ENCODE measurements at places on chromosomes 12 and 14.
A peak's percentile ranks its signal among the peaks of the same experiment; 100 is the strongest.

DNA sequence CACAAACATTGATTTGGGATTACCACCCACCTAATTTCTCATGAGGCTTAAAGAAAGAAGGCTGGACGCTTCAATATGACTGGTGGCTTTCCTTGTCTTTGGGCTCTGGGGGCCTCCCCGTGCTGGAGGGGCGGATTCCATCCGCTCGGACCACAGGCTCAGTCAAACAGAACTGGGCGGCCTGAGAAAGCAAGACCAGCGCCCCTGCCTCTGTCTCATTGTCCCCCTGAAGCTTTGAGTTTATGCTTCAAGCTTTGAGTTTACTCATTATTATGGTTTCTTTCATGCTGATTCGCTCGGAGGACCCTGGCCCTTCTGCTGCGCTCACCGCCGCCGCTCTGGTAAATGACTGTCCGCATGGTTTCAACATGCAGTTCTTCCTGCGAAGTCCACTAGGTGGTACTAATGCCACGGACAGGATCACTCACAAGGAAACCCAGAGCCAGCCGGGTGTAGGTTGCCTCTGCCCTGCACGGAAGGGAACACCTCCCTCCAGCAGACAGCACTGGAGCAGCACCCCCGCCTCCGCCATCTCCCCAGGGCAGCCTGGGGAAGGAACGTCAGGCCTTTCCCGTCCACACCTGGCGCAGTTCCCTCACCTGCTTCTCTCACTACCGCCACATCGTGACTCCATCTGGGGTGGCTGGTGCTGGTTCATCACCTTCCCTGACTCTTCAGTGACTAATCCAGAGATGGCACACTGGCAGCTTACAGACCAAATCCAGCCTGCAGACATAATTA lies 13.2 kb upstream of the TIGAR start:
- no peak for DNase-seq

DNA sequence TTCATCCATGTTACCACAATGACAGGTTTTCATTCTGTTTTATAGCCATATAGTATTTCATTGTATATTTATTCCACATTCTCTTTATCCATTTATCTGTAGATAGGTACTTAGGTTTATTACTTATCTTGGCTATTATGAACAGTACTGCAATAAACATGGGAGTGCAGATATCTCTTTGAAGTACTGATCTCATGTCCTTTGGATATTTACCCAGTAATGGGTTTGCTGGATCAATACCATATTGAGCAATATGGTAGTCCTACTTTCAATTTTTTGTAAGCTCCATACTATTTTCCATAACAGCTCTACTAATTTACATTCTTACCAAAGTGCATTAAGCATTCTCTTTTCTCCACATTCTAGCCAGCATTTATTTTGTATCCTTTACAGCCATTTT lies 235.8 kb upstream of the ALG10 start:
- no peak for DNase-seq

GRCh38 chr14:83975841-83976770 lies 1553.8 kb upstream of the FLRT2 start:
- DNase-seq, result no peak

- DNase-seq, result peak; percentile 21
Observed at GRCh38 chr12:11652351-11653040, 3.0 kb downstream of the ETV6 start.

- no peak for DNase-seq
Observed at GRCh38 chr12:108605000-108605689, 7.3 kb upstream of the TMEM119 start.

DNA sequence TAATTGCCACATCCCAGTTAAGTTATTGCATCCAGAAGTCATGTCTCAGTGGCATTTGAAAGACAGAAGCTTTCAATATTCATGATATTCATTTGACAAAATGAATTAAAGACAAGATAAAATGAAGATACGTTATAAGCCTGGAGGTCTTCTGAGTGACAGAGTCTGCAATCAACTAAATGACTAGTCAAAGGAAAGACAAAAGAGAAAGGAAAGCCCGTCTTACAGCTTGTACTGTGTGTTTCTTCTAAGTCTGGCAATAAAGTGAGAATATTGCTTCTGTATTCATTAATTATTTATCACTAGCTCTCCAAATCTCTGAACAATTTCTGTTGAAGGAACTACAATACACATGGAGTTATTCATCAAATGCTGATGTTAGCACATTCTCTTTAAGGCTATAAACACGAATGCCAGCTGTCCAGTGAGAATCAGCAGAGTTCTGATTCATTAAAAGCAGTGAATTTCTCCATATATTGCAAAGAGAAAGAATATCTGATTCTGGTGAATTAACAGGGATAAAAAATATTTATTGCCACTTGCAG lies 70.7 kb downstream of the ATXN7L3B start:
- no peak for DNase-seq

- no peak for DNase-seq
Observed at GRCh38 chr12:26268841-26269561, 73.6 kb downstream of the SSPN start.

GRCh38 chr12:105272814-105273416 lies 36.9 kb upstream of the APPL2 start:
- DNase-seq, result no peak

- DNase-seq, result no peak
Observed at GRCh38 chr14:95562892-95563685, 28.2 kb downstream of the GLRX5 start.

GRCh38 chr12:19846574-19846973 lies 407.3 kb downstream of the AEBP2 start:
- DNase-seq, result no peak

- no peak for DNase-seq
Observed at GRCh38 chr12:57609101-57609780, 2.0 kb upstream of the ARHGEF25 start.

GRCh38 chr12:1282670-1283315 lies 291.8 kb downstream of the ERC1 start:
- no peak for DNase-seq

- no peak for DNase-seq
Observed at GRCh38 chr12:92740411-92740810, 37.6 kb downstream of the PLEKHG7 start.

- no peak for DNase-seq
Observed at GRCh38 chr12:107027636-107028053, 40.7 kb upstream of the MTERF2 start.

DNA sequence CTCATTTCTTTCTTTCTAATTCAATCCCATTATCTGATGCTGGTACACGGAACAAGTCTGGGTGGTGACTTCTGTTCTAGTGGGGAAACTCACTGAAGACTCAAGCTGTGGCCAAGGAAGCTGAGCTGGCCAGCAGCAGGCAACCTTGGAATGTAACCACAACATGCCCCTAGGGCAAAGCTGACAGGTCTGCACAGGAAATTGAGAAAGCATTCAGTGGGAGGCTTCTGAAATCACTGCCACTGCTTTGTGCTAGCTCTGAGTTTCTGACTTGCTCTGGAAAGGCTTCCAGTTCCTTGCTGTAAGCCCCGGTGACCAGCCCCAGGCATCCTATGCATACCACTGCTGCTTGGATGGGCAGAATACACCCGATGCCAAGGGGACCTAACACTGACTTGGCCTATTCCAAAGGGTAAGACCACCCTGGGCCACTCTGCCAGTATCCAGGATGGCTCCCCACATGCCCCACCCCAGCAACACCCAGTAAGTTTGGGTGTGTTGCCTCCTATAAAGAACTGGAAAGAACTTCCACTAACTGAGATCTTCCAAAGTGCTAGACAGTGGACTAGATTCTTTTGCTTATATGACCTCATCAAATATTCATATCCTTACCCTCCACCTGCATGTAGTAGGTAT lies 84.5 kb upstream of the CDKN3 start:
- no peak for DNase-seq

DNA sequence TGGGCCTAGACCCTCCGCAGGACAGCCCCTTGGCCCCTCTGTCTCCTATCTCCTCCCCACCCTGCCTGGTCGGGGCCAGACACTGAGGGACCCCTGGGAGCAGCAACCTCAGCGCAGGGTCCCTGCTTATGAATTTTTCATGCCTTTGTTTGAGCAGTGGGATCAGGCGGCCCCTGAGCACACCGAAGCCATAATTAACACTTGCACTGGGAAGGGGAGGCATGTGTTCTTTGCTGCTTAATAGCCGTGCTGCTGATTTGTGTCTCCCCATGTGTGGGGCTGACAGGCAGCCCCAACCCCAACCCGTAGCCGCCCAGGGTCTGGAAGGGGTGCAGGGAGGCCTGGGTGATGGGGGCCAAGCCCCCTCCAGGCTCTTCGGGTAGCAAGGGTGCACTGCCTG lies 52.7 kb downstream of the FBRSL1 start:
- DNase-seq, result no peak

DNA sequence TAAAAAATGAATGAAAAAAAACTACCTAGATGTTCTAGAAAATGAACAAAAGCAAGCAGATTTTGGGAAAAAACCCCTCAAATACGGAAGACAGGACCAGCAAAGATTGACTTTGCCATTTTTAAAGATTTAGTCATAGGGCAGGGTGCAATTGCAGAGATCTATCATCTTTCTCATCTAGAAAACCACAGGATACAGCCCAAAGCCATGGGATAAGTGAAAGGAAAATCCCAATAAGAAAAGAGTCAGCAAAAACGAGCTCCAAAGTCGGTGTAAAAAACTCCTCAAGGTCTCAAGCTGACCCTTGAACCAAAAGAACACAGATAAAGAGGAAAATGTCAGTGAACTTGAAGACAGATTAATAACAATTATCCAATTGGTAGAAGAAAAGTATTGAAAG lies 28.0 kb downstream of the CEP290 start:
- no peak for DNase-seq

DNA sequence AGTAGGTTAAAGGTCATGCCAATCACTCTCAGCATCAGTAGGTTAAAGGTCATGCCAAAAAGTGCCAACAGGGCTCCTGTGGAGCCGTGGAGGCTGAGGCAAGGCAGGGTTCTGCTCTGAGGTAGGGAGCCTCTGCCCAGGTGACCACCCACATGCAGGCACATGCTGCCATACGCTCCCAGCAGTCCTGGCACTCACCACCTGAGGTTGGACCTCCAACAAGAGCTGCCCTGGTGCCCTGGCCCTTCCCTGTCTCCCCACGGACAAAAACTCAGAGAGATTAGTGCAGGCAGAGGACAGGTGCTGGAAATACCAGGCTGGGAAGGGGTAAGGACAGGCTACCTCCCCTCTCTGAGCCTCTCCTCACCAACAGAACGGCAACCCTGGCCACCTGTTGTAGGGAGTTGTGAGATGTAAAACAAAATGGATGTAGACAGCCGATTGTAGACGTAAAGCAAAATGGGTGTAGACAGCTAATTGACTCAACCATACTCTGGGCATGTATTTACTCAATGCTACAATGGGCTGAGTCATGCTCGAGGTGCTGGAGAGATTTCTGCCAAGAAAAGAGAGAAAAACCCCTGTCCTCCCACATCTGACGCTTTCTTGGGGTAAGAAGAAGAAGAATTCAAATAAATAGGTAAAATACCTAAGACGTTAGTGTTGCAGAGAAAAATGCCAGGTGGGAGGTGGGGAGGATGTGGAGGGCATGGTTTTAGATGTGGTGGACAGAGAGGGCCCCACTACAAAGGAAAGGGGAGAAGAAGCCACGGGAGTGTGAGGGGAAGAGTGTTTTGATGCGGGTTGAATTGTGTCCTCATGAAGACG lies 32.4 kb downstream of the LTBP2 start:
- peak; percentile 62 for DNase-seq

DNA sequence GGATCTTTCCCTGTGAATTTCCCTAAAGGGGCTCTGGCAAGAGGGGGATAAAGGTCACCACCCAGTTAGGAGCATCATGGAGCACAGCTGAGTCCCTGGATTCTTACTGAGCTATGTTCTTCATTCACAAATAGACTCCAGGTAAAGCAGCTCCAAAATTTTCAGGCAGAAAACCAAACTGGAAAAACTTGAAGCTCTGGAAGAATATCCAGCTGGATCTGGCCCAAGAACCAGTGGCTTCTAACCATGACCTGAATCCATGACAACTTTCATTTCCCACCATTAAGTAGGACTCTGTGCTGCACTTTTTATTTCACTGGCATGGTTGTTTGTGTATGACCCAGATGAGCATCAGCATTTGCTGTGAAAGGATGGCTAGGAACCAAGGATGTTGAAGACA lies 180.4 kb upstream of the FKBP4 start:
- DNase-seq, result no peak

DNA sequence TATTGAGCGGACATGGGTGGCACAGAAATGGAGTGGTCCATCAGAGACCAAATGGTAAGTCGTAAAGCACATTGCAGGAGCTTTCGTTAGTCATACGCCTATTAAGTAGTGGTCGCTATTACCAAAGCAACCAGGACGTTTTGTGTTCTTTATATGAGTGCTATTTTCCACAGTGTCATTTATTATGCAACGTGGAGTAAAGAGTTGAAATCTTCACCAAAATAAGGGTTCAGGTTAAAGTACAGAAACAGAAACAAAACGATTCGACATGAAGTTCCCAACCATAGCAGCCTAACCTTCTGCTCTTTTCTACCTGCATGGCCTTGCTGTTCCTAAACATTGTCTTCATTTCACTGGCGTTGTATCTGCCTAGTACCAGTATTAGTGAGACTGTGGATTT lies 20.1 kb upstream of the FGD4 start:
- no peak for DNase-seq

DNA sequence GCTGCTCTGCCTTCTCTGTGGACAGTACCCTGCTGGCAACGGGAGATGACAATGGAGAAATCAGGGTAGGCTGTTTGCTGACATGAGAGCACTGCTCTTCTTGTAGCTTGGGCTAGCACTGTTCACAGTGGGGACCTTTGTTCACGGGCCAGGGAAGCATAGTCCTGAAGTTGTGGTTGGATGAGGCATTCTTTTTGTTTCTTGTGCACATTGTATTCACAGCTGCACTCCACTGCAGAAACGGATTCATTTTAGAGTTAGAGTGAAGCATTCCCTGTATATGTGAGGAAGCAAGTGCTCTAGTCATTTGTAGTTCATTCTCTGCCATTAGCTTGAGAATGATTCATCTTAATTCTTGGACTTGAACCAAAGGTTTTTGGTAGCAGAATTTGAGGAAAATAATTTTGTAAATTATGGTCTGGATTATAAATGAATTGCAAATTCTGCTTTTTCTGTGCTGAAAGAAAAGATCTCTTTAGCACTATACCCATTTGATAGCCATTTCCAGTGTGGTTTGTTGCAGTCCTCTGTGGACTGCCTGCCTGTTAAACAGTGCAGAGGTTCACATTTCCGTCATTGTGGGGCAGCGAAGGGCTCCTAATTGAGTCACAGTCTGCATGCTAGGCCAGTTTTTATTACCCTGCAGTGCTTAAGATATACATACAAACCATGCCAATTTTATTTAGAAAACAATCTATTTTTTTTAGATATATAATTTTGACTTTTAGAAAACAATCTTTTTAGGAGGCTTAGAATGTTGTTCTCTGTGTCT lies 80.6 kb downstream of the APAF1 start:
- peak; percentile 72 for DNase-seq

DNA sequence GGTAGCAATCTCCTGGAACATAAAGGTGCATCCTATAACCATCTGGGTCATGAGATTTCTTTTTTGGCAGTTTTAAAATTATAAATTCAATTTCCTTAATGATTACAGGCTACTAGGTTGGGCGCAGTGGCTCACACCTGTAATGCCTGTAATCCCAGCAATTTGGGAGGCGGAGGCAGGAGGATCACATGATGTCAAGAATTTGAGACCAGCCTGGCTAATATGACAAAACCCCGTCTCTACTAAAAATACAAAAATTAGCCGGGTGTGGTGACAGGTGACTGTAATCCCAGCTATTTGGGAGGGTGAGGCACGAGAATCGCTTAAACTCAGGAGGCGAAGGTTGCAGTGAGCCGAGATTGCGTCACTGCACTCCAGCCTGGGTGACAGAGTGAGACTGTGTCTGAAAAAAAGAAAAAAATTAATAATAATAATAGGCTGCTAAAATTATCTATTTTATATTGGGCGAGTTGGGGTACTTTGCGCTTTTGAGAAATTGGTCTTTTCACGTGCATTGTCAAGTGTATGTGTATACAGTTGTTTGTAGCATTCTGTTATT lies 17.2 kb upstream of the ARF6 start:
- DNase-seq, result no peak

GRCh38 chr14:21054123-21054767 lies 3.4 kb upstream of the RNASE8 start:
- DNase-seq, result no peak
